ENCODE measurements at places on chromosomes 16 and 17.

DNA sequence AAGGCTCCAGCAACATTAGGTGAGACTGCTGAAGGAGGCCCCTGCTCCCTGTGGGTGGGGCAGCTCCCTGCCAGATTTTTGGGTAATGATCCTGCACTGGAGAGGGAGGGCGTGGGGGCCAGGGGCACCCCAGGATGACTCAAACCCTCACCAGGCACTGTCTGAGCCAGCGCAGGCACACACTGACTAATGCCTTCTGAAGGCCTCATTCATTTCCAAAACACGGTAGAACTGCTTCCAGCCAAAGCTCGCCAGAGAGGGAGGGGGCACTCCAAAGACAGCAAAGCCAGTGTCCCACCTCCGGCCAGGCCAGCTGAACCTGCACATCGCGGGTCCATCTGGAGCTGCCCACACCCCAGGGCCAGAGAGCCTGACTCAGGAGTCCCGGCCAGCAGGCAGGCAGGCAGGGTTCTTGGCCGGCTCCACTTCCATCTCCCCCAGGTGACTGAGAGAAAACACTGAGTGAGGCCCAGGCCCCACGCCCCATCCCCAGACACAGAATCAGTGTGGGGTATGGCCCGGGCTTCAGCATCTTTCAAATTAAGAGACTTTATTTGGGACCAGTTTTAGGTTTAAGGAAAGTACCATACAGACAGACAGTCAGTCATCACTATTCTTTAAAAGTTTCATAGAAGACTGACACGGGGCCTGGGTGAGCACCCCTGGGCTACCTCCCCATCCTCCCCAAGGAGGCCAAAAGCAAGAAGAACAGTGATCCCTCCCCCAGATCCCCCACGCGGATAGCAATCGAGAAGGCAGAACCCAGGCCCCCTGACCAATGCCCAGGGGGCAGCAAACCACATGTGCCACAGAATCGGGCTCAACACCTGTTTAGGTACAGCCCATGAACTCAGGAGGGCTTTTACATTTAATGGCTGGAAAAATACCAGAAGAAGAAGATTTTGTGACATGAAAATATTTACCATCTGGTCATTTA lies 2.3 kb downstream of the PIEZO1 start:
- no peak for DNase-seq

- DNase-seq = no peak
Measured at GRCh38 chr17:46943501-46944393, 20.8 kb downstream of the GOSR2 start.

- no peak for DNase-seq
Measured at GRCh38 chr17:345261-345660, 7.3 kb downstream of the RPH3AL start.

- no peak for DNase-seq
Measured at GRCh38 chr16:12575288-12575687, 228.4 kb downstream of the CPPED1 start.

DNA sequence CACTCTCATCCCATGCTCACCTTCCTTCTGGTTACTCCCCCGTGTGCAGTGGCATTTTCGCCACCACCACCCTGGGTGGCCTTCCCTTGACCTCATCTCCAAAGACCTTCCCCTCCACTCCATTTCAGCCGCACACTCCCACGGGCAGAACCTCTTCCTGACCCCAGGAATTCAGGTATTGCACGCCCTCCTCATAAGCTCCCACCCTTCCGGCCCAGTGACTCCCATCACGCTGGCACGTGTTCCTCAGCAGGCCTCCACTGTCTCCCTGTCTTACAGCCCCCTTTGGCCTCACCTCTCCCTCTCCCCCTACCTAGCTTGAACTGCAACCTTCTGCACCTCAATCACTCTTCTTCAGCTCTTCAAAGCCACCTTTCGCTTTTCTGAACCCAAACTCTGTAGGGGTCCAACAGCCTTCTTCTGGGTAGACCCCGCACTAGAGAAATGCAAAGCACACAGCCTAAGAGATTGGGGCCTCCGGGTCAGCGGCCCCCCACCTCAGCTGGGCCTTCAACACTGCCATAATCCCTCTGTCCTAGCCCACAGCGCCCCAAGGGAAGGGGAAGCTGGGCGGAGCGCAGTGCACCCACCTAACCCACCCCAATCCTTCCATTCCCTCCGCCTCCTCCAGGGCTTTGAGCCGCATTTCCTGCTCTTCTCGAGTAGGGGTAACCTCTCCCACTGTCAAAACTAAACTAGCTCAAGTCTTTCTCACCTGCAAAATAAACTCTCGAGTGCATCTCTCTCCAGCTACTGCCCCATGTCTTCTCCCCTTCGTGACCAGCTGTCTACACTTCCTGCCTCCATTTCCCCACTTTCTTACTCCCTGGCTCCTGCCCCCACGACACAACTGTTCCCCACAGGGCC lies 1.7 kb upstream of the TMEM97 start:
- no peak for DNase-seq
